ENCODE measurements at places on chromosomes 4 and X.

GRCh38 chr4:38870098-38870808 is 2.6 kb downstream of the FAM114A1 start:
- DNase-seq, result no peak

GRCh38 chr4:6017800-6018199 is 431 bp downstream of the C4orf50 start:
- no peak for DNase-seq

GRCh38 chr4:167196344-167197012 is 37.8 kb downstream of the SPOCK3 start:
- no peak for DNase-seq

DNA sequence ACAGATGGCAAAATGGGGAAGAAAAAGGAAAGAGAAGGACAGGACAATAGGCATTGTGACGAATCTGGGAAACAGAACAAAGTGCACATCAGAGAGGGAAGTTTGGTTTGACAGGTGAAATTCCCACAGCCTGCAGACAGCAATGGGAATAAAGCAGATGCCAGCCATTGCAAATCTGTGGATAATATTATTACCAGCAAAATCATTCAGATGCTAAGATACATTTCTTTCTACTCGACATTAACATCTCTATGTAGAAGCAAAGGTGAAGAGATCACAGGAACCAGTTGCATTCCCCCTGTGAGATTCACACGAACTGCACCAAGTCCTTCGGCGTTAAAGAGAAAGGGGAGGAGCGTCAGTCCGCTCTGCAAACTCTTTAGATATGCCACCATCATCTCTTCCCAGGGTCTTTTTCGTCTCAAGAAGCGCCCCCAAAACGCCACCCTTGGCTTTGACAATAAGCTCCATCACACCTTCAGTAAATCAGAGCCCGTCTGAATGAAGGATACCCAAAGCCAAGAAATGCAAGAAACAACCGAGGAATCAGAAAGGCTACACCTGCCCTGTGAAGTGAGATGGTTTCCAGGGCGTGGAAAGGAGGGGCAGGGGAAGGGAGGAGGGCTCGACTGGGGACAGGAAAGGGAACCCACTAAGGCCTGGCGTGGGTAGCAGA is 1.9 kb downstream of the NEUROG2 start:
- no peak for DNase-seq

DNA sequence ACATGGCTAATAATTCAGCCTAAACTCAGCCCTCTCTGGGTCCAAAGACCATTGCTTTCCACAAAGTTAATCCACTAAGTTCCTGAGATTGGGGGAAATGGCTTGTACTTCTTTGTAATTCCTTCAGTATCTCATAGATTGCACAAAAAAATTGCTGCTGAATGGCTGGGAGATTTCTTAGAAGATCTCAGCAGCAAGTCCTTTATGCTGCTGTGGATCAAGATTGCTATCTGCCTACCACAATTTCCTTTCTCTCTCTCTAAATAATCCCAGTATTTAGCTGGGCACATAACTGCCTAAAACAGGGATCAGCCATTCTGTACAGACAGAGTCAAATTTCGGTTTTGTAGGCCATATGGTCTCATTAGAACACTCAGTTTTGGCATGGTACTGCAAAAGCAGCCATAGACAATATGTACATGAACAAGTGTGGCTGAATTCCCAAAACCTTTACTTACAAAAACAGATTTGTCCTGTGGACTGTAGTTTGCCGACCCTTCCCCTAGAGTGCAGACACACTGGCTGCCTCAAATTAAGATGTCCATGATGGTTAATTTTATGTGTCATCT is 18.5 kb upstream of the HOPX start:
- DNase-seq, result no peak

- no peak for DNase-seq
Measured at GRCh38 chrX:47112316-47112954, 32.1 kb downstream of the NDUFB11 start.

- no peak for DNase-seq
Measured at GRCh38 chr4:157184300-157184699, 36.2 kb upstream of the GRIA2 start.

GRCh38 chr4:47553329-47554125 is 68.5 kb downstream of the ATP10D start:
- no peak for DNase-seq

DNA sequence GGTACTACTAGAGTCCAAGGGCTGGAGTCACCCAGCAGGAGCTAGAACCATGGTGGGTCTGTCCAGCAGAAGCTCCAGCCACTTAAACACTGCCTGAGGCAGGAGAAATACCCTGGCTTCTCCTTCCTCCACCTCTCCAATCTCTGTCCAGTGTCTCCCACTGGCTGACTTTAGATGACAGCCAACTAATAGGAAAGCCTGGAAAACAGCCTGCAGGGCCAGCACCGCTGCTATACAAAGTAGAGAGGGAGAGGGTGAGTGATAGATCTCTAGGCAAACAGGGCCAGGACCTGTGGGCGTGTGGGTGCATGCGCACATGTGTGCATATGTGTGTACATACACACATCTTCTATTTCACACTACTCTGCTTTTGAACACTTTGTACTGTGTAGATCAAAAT is 56.5 kb upstream of the ATP8A1 start:
- DNase-seq, result no peak

DNA sequence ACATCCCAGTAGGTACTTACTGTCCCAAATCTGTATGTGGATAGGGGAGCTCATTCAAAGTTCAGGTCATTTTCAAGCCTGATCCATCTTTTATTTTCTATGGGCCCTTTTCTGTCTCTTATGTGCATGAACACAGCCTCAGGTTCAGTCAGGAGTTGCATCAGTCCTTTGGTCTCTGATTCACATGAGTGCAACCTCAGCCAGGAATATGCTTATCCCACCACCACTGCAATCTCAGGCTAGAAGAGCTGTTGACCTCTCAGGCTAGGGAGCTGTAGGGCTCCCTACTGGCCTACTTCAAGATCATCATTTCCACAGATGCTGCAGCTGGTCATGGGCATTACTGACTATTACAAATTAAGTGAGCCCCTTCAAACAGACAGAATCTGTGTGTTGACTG is 27.2 kb downstream of the AASDH start:
- no peak for DNase-seq

GRCh38 chrX:122440832-122441231 is 743.2 kb upstream of the GRIA3 start:
- no peak for DNase-seq

- DNase-seq, result no peak
Measured at GRCh38 chr4:162645381-162645780, 481.6 kb upstream of the FSTL5 start.

- DNase-seq, result no peak
Measured at GRCh38 chr4:99404595-99405287, 30.4 kb downstream of the ADH7 start.

DNA sequence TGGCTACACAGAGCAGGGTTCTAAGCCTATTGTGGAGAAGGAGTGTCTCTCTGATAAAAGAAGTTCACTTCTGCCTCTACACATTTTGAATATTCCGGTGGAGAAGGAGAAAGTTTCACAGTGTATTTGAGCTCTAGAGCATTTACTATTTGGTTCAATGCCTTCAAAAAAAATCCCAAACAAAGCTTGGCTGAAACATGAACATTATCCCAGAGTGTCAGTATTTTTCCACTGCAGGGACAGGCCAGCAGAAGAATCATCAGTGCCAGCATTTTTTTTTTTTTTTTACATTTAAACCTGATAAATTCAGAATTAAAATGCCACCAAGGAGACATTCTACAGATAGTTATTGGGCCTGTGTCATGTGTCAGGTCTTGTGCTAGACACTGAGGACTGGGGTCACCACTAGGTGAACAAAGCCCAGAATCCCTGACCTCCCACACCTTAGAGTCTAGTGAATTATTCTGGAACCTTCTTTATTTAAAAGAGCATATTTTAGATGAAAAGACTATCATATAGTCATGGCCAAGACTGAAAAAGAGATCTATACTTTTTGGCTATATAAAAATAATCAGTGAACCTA is 48.0 kb upstream of the NAP1L5 start:
- no peak for DNase-seq

DNA sequence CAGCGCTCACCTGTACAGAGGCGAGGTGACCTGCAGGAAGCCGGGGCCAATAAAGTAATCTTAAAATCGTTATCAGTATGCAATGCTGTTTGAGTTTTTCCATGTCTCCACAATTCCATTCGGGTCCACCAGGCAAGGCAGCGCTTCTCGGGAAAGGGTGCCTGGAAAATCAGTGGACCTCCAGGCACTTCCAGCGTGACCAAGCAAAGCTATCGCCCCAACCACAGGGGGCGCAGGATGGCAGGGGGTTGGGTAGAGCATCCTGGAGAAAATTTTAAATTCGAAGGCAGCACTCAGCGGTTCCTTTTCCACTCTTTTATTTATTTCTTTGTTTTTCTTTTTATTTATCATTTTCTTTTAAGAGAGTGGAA is 5.4 kb upstream of the SOX3 start:
- DNase-seq, result no peak

GRCh38 chrX:47776292-47777006 is 60.3 kb upstream of the ZNF81 start:
- DNase-seq, result no peak

Measured in activated T-cell treated with anti-CD3 and anti-CD28 coated beads for 4 hours (primary cell).